NCI-H446 treated with DMSO at 0.1 percent for 48 hours (cell line): ENCODE measurements at places on chromosomes 11 and 22.
A peak's percentile ranks its signal among the peaks of the same experiment; 100 is the strongest.

DNA sequence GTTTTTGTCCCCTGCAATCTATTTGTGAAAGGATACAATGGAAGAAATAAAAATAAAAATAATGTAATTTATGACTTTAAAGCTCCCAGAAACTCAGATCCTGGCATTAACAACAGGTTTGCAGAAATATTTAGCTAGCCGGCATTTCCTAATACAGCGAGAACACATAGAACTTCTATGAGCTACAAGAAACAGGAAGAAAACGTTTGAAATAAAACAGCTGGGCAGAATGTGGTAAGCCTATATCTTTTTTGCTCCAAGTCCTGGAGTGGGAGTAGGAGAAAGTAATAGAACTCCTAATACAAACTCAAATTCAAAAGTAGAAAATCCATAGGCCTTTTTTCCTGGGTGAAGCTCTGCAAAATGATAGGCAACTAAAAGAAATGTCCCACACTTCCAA, 29.6 kb upstream of the FIBIN start:
- DNase-seq, result no peak

- DNase-seq, result no peak
These were observed 2.9 kb upstream of the BID start for GRCh38 chr22:17777005-17777716.

GRCh38 chr11:96664110-96664509, 274.3 kb downstream of the JRKL start:
- no peak for DNase-seq

DNA sequence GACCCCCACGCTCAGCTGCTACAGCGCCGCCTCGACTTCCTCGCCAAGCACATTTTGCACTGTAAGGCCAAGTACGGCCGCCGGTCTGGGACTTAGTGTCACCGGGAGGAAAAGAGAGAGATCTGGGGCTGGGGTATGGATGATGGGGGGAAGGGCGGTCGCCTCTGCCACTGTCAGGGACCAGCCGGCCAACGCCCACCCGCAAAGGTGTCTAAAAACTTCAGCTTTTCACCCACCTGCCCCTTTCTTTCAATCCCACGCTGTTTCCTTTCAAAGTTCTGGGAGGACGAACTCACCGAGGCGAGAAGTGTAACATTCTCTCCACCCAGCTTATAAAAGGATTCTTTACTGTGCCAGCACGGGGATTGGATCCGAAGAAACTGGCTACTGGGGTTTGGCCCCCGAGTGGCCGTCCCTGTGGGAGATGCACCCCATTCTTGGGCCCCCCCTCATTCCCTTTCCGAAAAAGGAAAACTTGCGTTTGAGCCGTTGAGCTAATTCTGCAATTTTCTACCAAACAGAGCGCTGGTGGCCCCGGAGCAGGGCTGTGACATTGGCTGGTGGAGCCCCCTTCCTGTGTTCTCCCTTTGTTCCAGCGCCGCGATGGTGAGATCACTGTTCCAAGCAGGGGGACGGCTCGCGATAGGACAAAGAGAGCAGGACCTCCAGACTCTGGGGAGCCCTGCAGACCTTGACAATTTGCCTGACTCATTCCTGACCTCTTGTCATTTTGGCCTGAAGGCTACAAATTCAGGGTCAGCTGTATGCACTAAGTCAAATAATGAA, 1.8 kb downstream of the FJX1 start:
- peak; percentile 35 for DNase-seq

GRCh38 chr11:47688991-47689390, 26.2 kb downstream of the AGBL2 start:
- DNase-seq, result no peak

DNA sequence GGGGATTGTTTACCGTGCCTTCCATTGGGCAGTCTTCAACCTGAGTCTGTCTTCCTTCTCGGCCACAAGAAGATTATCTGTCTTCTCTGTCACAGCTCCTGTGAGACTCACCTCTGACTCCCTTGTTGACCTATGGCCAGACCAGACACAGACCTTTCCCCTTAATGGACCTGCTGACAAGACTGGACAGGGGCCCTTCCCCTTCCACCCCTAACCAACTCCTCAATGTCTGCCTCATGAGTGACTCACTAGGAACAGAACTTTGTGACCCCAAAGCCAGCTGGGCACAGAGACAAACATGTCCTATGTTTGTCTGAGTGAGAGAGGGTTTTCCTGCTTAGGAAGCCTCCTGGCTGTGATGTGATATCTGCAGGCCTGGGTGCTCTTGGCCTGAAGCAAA, 405.0 kb downstream of the BRD1 start:
- DNase-seq, result no peak

GRCh38 chr11:34134765-34135164, 29.3 kb downstream of the NAT10 start:
- DNase-seq, result no peak
